Cortex of kidney (tissue), 1 donor: ENCODE measurements at places on chromosomes 16 and 17.

DNA sequence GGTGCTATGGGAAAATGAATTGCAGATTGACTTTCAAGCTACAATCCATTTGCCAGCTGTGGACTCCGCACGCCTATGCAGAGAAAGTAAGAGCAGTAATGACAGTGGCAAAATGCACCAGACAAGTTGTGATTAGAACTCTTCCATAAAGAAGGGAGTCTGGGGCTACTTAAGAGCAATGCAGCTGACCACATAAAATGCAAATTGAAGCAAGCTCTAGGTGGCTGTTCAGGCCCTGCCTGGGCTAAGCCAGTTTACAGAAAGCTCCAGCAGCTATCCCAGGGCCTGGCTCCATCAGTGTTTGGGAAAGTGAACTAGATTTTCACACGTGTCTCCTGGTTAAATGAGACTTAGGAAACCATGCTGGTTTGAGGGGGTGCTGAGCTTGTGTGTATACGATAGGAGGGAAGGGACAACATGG is 2.2 kb upstream of the MAP2K6 start:
- DNase-seq = no peak

DNA sequence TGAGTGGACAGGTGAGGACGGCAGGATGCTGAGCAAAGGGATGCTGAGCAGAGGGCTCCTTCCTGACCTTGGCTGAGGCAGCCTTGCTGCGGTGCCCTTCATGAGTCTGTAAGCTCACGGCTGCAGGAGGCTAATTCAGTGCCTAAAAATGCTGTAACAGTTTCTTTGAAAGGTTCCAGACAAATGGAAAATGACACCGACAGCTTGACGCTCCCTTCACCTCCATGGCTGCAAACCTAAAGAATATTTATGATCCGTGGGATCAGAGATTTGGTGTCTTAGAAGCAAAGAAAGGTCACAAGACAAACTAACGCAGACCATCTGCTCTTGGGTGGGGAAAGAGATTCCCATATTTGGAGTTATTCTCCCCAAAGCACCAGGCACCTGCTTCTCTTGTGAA is 28.0 kb downstream of the TOM1L2 start:
- DNase-seq = no peak

DNA sequence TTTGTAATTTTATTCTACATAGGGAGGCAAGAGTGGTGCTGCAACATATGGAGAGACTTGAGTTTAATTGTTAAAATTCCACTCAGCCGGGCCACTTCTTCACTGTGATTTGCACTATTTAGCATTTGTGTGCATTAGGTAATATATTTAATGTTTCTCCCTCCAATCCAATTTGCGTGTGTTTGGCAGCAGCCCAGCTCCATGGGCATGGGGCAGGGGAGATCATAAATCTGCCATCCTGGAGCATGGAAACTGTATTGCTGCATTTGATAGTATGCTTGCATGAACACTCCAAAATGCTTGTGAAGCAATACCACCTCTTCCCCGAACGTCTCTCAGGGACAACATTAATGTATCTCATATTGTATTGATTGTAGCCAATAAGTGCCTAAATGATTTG is 339.1 kb upstream of the RBFOX1 start:
- no peak for DNase-seq

- DNase-seq = no peak
These were observed 501.4 kb upstream of the WSB1 start for GRCh38 chr17:26792486-26792885.

GRCh38 chr17:3794557-3795389 is 6.2 kb downstream of the ITGAE start:
- DNase-seq = no peak

DNA sequence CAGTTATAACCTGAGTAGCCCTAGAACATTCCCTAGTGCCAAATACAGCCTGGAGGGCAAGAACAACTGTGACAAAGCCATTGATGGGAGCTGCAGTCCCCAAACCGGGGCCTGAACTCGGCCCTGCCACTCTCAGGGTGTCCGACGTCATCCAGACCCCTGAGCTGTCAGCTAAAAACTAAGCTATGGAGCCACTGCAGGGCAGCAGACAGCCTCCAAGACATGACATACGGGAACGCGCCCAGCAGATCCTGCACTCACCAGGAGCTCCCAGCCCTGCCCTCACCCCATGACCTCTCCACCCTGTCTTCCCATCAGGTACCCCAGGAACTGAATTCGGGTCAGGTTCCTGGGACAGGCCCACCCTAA is 28.4 kb downstream of the KDM8 start:
- DNase-seq = no peak

GRCh38 chr16:79309606-79310005 is 290.9 kb downstream of the MAF start:
- no peak for DNase-seq

DNA sequence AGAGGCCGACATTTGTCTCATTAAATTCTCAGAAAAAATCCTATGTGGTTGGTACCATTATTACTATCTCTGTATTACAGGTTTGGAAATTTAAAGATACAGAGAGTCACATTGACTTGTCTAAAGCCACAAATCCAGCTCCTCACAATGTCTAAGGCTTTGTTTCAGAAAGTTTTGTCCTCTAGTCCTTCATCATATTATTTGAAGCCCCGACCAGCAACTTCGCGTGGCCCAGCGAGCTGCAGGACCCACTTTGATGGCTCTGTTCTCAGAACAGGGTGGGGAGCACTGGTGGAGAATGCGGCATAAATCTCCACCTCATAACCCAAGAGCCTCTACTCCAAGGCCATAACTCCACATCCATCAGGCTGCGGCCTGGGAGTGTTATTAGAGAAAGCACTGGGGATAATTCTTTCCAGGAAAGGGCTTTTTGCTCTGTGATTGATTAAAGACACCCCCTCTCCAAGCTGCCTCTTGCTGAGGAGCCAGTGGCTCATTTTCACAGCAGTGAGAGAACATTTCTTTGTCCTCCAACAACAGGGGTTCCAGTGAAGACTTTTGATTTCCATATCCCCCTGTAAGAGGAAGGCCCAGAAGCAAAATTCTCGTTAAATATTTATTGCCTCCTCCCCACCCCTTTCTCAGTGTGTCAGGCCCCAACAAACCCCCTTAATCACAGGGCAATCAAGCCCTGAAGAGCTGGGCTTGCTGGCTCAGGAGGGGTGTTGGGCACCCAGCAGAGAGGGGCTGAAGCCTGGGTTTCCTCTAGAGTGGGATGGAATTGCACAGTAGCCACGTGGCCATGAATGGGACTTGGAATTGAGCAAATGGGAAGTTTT is 113.7 kb upstream of the CDH11 start:
- no peak for DNase-seq

DNA sequence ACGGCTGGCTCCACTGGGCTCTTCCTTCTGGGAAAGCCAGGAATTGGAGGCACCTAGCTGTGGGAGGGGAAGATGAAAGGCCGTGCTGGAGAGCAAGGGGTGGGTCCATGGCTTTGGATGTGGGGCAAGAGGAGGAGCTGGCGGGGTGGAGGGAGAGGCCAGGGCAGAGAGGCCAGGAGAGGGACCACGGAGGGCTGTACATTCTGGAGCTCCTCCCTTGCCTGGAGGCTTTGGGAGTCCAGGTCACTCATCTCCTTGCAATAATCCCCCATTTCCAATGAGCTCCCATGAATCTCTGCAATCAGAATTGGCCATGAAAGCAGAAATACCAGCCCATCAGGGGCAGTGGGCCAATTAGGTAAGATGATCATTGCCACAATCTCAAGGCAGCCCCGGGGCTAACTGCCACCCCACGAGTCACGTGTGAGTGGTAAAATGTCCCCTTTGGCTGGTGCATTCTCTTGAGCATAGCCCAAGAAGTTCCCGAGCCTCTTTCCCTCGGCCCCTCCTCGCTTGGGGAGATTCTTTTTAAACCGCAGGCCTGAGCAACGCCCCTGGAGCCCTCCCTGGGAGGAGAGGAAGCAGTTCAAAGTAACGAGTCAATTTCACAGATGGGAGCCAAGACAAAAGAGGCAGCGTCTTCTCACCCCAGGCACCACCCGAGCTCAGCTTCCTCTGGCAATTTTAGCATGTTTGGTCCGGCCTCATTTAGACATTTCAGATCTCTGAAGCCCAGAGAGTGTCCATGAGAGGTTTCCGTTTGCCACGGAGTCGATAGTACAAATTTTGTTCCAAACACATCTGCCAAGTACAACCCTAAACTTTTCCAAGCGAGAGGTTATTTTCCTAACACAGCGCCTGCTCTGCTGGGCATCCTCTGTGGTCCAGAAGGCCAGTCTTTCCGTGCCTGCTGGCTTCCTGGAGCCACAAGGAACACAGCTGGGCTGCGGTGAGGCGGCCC is 13.4 kb downstream of the RTN4RL1 start:
- DNase-seq = no peak

- no peak for DNase-seq
These were observed 28.2 kb upstream of the HAS3 start for GRCh38 chr16:69077251-69077650.

DNA sequence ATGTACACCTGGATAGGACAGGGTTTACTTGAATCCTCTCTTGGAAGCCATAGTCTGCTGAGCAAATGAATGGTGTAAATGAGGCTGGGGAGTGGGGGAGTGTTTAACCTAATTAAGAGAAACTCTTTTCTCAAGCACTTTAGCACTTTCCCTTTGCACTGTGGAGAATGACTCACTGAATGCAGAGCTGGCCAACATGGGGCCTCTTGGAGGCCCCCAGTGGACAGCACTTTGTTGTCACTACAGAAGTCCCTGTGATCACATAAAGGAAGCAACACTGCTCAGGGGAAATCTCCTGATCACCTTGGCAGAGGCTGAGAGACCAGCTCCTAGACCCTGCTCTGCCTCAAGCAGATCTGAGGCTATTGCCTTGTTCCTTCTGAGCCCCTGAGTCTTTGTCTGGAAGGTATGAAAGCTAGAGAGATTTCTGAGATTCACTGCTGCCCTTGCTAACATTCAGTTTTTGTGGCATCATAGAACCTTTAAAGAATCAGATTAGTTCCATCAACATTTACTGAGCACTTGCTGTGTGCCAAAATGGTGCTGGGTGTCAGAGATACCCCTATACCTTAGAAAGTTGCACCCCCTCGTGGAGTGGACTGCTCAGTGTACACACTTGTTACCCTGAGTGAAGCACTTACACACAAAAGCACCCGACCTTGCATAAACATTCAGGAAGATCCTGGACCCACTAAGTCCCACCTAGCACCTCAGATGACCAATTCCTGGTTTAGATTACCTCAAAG is 230.1 kb upstream of the CCL2 start:
- no peak for DNase-seq

- DNase-seq = no peak
These were observed 35.0 kb upstream of the HSBP1 start for GRCh38 chr16:83772806-83773205.

GRCh38 chr17:71740866-71741265 is 380.0 kb upstream of the SOX9 start:
- DNase-seq = no peak

DNA sequence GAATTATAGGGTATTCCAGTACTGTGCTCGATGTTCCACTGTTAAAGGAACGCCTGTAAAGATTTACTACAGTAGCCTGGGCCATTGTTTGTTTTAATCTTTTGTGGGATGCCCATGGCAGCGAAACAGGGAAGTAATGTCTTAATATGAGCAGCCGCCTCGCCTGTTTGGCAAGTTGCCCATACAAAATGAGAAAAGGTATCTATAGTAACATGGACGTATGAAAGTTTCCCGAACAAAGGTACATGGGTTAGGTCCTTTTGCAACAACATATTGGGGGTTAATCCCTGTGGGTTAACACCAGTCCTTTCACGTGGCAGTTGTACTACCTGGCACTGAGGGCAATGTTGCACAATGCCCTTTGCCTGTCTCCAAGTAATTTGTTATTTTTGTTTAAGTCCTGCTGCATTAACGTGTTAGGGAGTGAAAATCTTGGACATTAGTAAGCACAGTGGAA is 21.1 kb upstream of the TMC5 start:
- no peak for DNase-seq

DNA sequence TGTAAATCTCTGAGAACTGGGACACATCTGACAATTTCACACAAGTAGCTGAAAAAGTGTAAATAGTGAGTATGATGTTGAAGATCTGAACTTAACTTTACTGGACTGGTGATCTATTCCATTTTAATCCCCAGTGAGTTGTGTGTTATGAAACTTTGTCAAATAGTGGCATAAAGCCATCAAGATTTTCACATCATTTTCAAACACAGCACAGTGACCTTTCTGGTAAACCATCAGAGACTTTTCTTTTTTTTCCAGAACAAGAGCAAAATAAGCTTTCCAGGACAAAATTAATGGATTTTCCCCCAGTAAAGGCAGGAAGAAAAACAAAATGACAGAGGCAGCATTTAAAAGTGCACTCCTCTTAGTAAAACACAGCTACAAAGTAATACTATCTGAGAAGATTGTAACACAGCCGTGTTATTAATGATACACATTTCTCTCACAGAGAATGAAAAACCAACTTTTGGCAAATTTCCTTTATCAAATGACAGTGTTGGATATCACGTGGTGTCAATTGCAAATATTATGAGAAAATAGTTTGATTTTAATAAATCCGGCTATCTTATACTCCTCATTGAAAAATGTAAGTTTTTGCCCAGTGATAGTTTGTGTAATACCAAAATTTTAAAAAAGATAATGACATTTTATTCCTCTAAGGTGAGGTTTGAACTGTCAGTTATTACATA is 16.8 kb upstream of the COL1A1 start:
- DNase-seq = no peak

DNA sequence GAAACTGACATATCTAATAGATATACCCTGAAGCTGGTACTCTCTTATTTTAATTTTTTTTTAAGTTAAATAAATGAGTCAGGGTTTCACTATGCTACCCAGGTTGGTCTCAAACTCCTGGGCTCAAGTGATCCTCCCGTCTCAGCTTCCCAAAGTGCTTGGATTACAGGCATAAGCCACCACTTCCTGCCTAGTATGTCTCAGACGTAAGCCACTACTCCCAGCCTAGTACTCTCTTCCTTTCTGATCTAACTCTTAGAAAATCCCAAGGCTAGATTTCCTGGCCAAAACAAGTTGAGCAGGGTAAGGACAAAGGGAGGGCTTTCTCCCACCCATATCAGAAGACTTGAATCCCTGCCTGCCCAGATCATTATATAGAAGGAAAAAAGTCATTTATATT is 33.7 kb downstream of the HOXB1 start:
- DNase-seq = no peak

GRCh38 chr17:76008630-76009425 is 8.2 kb downstream of the CDK3 start:
- DNase-seq = no peak

DNA sequence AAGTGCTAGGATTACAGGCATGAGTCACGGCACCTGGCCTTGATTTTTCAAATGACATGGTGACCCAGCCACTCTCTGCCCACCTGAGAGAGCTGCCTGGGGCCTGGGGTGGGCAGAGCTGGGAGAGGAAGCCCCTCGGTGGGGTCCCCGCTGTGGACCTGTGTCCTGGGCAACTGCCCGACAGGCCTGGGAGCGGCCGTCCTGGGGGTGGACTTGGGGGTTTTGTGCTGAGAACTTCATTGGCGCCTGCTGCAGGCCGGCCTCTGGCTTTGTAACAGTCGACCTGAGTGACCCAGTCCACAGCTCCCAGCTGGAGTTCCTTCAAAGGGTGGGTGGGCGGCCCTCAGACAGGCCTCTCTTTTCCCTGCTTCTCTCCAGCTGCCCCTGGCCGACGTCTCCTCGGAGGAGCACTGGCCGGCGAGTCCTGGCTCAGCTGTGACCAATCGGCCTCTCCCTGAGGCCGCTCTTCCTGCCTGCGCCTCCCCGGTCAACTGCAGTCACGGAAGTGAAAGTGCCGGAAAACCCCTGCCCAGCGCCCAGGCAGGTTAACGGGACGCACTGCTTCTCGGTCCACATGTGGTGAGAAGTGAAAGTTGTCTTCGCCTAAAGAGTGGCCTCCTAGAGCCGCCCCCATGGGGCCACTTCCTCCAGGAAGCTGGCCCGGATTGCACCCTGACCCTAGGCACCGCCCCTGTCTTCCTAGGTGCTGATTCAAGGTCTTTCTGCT is 5.5 kb downstream of the CBFA2T3 start:
- DNase-seq = no peak
